NCI-H1105 treated with DMSO at 0.1 percent for 48 hours (cell line): ENCODE measurements at places on chromosomes 5 and 9.

GRCh38 chr9:86637515-86637914, 283.3 kb upstream of the TUT7 start:
- no peak for DNase-seq

DNA sequence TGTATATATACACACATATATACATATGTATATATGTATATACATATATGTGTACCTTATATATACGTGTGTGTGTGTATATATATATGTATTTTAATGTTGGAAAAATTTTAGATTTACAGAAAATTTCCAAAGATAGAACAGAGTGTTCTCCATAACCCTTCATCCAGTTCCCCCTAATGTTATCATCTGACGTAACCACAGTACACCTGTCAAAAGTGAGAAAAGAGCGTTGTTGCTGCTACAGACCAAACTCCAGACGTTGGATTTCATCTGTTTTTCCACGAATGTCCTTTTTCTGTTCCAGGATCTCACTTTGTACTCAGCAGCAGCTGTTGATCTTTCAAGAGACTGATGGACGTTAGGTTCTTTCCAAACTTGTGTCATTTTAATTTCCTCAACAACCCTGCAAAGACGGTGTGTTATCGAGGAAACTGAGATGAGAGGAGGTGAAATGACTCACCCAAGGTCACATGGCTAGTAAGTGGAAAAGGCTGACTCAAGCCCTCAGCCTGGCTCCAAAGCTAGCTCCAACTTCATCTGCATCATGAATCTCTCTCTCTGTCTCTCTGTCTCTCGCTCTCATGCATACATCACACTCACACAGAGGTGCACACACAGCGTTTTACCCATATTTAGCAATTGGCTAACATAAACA, 17.0 kb upstream of the NTNG2 start:
- no peak for DNase-seq

GRCh38 chr9:37034938-37035647, 1.0 kb upstream of the PAX5 start:
- no peak for DNase-seq

- DNase-seq: no peak
Measured at GRCh38 chr9:115910959-115911358, 242.6 kb upstream of the PAPPA start.

- DNase-seq: no peak
Measured at GRCh38 chr5:157323107-157323706, 57.3 kb downstream of the CYFIP2 start.

DNA sequence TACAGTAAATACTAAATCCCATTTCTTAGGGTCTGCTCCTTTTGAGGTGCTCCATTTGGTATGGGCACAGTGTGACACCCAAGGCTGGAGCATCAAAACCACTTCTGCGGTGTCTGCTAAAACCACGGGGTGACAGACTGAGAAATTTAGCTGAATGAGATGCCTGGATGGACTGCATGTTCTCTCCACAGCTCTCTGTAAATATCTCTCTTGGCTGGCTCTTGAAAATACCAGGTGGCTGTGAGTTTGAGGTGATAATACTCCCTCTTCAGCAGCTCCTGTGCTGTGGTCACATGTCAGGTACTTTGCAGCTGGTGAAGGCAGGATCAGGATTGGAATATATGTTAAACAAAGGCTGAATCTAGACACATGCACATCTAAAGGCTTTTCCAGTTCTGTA, 93.7 kb upstream of the SIMC1 start:
- DNase-seq: peak; percentile 45

DNA sequence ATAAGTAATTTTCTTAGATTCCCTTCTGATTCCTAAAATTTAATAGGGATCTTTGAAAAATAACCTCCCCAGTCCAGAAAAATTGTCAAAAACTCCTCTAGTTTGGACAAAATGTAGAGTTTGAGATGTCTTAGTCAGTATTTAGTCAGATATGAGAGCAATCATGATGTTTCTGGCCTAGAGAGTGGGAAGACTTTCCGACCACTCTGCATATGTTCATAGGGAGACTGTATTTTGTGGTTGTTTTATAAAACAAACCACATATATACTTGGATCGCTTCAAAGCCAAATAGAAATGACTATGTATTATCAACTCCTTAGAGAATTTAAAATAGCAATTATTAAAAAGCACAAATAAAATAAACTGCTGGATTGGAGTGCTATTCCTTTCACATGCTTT, 15.8 kb downstream of the ZFAND5 start:
- DNase-seq: no peak
